NCI-H1417 (cell line): ENCODE measurements at places on chromosomes 7 and 10.

DNA sequence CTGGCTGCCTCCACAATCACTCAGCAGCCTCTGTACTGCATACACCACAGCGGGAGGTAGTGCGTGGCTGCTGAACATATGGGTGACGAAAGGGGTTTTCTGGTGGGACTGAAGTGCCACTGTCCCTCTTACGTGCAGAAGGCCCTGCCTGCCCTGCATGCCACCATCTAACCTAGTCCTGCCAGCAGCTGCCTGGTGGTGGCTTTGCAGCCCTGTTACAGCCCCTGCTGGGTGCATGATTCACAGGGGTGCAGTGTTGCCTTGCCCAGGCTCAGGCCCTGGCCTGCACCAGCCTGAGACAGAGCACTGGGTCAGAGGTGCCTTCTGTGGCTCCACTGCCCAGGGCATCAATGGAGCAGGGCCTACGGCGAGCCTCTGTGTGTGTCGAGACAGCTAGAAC lies 50.1 kb downstream of the SYPL1 start:
- DNase-seq = no peak

DNA sequence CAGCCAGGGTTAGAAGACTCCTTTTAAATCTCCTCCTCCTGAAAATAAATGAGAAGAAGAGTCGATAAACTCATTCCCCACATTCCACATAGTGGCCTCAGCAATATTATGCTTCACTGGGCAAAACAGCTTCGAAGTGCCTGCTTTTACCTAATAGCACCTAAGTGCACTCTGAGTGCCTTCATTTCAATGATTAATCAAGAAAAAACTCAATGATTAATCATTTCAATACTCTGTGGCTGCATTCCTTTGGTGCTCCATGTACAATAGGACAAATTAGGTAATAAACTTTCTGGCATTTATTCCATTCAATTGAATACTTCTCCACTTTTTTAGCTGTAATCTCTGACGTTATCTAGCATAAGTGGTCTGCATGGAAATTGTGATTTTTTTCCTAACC lies 174.6 kb downstream of the CCDC71L start:
- no peak for DNase-seq

GRCh38 chr10:27447540-27447939 lies 56.6 kb upstream of the RAB18 start:
- no peak for DNase-seq

- no peak for DNase-seq
Measured at GRCh38 chr10:65754112-65754511, 1171.7 kb upstream of the LRRTM3 start.

- DNase-seq = no peak
Measured at GRCh38 chr10:119723624-119724023, 2.2 kb upstream of the INPP5F start.

DNA sequence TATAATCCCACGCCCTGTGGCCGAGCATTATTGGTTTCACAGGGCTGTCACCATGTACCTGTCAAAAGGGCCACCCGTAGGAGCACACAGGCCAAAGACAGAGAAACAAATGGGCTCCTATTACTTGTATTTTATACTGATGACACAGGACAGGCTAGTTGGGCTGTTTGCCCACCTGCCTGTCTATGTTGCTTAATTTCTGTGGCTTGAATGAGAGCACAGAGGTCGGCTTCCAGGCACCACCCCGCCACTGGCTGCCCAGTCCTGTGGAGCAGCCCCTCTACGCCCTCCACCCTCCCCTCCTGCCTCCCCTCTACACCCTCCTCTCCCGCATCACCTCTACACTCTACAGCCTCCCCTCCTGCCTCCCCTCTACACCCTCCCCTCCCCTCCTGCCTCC lies 652.9 kb downstream of the SDK1 start:
- no peak for DNase-seq

DNA sequence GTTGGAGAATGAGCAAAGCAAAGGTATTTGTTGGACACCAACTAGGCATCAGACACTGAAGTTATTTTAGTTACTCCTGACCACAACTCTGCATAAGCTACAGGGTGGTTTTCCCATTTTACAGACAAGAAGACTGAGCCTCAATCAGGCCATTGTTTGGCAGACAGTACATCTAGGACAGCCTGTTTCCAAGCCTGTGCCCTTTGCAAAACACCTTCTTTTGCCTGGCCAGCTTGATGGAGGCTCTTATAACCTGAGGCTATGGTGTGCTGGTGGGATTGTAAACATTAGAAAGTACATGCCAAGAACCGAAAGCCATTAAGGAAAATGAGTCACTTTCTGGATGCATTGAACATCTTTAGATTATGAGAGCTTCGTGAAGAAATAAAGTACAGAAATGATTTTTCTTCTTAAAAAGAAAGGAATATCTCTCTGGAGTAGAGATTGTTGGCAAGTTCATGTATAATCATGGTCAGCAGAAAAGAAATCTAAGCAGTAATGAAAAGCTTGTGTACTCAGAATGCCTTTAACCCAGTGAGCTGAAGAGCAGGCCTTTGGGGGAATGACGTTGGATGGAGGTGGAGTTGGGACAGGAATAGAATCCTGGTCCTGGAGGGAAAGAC lies 140.6 kb downstream of the KIAA1217 start:
- no peak for DNase-seq

GRCh38 chr10:63264617-63265221 lies 131.6 kb downstream of the NRBF2 start:
- peak; percentile 35 for DNase-seq

DNA sequence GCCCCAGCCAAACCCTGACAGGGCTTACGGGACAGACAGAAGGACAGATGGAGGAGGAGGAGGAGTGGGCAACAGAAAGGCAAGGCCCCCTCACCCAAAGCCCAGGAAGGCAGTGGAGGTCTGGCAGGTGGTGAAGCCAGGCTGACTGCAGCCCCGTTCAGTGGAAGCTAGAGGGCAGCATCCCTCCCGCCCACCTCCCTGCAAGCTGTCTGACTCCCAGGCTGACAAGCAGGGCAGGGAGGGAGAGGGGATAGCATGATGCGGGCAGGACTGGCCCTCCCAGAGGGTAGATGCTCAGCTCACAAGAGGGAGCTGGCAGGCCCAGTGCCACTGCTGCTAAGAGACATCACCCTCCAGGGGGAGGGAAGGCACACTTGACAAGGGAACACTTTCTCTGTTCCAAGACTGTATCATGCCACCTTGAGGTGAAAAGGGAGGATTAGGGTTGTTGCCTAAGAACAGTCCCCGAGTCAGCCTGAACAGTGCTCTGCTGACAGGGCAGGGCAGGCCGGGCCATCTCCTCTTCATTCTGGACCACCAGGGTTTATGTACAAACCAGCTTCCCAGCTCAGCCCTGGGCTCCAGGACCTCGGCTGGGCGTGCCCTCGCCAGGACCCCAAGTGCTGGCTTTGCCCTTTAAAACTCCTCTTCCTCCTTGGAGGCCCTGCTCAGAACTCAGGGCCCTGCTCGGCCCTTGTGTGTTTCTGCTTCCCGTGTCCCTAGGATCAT lies 61.8 kb downstream of the RASGEF1A start:
- peak; percentile 21 for DNase-seq

DNA sequence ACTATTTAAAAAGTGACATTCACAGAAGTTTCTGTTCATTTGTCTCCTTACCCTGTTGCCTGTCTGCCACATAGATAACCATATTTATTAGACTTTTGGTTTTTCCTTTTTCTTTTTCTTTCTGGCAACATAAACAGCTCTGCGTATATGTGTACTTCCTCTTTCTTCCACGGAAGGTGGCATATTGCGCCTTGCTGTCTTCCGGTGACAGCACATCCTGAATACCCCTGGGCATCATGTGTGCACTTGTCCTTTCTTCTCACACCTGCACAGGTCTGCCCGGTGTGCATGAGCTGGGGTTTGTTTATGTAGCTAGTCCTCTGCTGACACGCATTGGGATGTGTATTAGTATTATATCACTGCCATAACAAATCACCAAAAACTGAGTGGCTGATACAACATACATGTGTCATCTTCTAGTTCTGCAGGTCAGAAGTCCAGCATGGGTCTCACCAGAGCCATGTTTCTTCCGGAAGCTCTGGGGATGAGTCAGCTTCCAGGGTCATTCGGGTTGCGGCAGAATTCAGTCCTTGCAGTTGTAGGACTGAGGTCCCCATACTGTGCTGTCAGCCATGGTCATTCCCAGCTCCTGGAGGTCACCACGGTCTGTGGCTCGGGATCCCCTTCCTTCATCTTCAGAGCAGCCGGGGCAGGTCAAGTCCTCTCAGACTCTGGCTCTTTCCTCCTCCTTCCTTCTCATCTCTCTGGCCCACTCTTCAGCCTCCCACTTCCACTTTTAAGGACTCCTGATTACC lies 596.0 kb upstream of the FOXK1 start:
- DNase-seq = no peak

DNA sequence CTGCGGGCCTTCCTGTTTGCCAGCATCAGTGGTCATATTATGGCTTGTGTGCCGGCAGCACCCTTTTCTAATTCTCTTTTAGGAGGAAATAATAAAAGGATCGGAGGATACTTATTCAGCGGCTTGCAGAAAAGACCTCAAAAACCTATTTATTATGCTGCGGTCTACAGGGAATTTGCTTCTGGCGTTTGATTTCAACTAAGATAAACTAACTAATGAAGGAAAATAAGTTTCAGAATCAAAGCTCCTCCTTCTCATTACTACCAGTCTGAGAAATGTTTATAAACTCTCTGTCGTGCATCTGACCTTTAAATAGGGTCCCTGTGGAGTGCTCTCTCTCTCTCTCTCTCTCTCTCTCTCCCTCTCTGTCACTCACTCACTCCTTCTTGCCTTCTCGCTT lies 335.0 kb upstream of the GLI3 start:
- no peak for DNase-seq

DNA sequence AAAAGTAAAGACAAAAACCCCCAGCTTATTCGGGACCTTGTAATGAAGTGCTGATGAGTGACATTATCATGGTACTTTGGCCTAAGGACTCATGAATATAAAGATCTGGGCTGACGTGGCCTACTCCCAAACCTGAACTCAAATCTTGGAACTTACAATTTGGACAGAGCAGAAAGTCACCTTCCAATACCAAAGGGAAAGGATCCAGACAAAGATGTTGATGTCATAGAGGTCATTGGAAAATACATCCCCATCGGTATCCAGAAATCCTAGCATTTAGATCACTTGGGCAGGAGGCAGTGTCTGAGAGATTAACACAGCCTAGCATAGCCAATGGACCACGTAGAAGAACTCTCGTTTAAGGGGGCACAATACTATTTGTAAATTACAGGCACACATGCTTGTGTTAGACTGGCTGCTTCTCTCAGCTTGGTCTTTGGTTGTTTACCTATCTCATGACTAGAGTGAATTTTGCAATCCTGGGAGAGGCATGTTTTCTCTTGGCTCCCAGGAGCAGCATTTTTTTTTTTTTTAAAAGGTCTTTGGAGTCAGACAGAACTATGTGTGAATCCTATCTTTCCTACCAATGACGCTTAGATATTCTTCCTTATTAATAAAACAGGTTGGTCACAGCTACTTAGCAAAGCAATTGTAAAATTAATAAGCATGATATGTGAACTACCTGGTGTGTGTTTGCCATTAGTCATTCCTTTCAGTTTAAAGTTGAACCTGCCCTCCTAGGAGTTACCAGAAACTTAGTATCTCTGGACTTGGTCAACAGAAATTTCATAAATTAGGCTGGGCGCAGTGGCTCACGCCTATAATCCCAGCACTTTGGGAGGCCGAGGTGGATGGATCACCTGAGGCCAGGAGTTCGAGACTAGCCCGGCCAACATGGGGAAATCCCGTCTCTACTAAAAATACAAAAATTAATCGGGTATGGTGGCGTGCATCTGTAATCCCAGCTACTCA lies 27.8 kb upstream of the MRPS33 start:
- no peak for DNase-seq

GRCh38 chr7:157010588-157011332 lies at the start of gene MNX1:
MNX1 (minus strand) TSS chr7:157010663; CDS start chr7:157010350, 313 bp downstream.
- peak; percentile 96 for DNase-seq

GRCh38 chr10:47409171-47409865 lies 25.2 kb upstream of the ZNF488 start:
- DNase-seq = no peak

GRCh38 chr7:78212476-78213060 lies 414.0 kb downstream of the PHTF2 start:
- DNase-seq = no peak

DNA sequence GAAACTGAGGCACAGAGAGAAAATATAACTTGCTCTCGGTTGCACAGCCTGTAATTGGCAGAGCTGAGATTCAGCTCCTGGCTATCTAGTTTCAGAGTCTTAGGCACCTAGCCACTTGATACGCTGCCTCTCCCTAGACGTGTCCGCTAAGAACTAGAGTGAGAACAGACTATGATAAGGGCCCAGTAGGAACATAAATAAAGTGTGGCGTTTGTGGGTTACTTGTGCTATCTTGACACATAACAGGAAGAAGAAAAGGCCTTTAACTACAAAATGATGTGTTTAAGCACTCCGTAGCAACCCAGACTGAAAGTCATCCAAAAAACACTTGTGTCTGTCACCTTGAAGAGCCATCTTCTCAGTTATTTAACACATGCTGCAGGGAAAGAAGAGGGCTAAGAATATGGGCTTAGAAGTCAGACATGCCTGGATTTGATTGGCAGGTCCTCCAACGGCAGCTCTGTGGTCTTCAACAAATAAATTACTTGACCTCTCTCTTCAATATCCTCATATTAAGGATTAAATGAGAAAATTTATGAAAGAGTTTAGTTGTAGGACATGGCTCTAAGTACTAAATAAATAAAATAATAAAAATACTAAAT lies 96.2 kb downstream of the SGMS1 start:
- DNase-seq = no peak

- no peak for DNase-seq
Measured at GRCh38 chr10:93514521-93514920, 18.1 kb downstream of the CEP55 start.
